ENCODE measurements at places on chromosomes 1 and 21.

DNA sequence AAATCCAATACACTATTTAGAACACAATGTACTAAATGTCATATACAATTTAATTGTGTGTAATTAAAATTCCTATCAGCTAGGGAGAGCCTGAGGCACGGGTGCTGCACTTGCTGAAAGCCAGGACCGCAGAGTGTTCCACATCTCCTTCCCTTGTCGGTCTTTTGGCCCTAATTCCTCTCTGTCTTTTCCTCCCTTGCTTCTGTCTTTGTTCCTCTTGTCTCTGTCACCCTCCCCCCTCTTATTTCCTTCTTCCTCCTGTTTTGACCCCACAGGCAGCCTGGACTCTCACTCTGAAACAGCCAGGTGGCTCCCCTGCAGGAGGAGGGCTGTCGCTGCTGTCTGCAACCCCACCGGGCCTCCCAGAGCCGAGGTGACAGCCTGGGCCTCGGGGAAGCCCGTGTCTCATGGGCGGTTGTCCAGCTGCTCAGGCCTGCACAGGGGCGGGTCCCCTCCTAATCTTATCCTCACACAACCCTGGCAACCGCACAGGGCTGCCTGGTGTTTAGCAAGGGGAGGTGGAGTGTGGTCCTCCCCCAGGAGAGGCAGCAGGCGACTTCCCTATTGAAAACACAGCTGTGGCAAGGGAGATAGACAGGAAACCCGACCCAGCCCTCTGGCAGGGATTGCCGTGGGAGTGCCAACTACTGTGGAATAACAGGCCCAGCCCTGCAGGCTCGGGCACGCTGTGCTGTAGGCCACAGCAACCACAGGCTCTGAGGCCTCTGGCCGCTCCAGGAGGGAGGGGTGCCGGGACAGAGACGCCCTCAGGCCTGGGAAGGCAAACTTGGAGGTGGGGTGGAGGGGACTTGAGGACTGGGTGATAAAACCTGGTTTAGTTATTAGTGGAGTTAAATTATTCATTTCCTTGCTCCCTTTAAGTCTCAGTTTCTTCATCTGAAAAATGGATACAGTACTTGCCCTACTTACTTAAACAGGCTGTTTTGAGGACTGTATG is 68.8 kb upstream of the WDR26 start:
- no peak for DNase-seq

GRCh38 chr1:67465375-67465774 is 35.2 kb upstream of the SERBP1 start:
- DNase-seq = no peak

GRCh38 chr1:115544131-115544530 is 97.6 kb upstream of the VANGL1 start:
- DNase-seq = no peak

DNA sequence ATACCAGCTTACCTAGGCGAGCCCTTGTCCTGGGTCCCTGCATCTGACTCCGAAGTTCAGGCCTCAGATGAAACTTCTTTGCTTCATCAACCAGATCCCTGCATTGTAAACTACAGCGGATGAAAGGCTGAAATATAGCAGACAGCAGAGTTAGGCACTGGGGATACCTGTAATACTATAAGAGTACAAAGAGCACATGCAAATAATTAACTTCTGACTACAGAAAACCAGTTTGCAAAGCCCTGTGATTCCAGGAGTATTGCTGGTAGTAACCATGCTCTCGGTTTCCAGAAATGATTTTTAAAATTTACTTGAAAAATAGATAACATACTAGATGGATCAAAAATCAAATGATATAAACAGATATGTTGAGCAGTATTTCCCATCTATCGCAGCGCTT is 18.0 kb downstream of the KLHL12 start:
- DNase-seq = no peak

- no peak for DNase-seq
These were observed 18.0 kb downstream of the KIAA0319L start for GRCh38 chr1:35539073-35539823.

GRCh38 chr1:171742577-171742922 is 685 bp upstream of the VAMP4 start:
- DNase-seq = peak; percentile 7

GRCh38 chr21:43194303-43195120 is 25.7 kb downstream of the CRYAA start:
- no peak for DNase-seq

DNA sequence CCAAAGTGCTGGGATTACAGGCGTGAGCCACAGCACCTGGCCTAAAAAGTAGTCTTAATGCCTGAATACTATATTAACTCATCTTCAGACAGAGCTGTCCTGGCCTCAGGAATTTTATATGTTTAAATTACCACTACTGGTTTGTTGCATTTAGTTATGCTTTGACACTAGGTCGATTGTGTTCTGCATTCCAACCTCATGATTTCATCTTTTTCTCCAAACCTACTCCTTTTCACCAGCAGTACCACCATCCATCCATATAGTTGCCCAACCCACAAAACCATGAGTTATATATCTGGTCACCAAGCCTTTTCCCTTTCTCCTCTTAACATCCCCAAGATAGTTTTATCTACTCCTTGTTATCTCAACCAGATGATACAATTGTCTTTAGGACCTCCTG is 22.6 kb downstream of the FMO5 start:
- DNase-seq = no peak

GRCh38 chr1:115258302-115258866 is 79.7 kb downstream of the NGF start:
- DNase-seq = no peak

DNA sequence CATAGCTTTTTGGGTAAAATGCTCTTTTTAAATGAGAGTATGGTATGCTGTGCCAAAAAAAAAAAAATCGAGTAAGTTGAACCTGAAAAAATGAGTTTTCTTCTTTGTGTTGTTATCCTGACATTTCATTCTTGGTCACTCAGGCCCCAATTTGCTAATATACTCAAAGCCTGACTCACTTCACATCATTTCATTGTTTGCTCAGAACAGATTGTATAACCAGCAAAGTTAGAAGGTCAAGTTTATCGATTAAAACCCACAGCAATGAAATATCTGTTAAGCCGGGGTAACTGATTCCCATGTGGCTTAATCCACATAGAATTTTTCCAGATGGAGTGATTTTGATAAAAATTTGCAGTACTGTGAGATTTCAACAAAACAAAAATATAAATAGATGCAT is 363.7 kb downstream of the NEGR1 start:
- DNase-seq = no peak

GRCh38 chr1:68162761-68163160 is 69.6 kb downstream of the WLS start:
- DNase-seq = no peak

GRCh38 chr1:175755516-175756070 is 12.2 kb upstream of the TNR start:
- DNase-seq = no peak

- no peak for DNase-seq
These were observed 17.5 kb downstream of the COL6A1 start for GRCh38 chr21:45998871-45999580.

- no peak for DNase-seq
These were observed 309.0 kb downstream of the PTGER3 start for GRCh38 chr1:70738624-70739023.

- no peak for DNase-seq
These were observed 68.0 kb downstream of the FAAP20 start for GRCh38 chr1:2126331-2127186.

GRCh38 chr1:230189341-230189740 is 122.3 kb downstream of the GALNT2 start:
- DNase-seq = no peak

- DNase-seq = no peak
These were observed 29.8 kb upstream of the LRRC38 start for GRCh38 chr1:13543451-13544220.

DNA sequence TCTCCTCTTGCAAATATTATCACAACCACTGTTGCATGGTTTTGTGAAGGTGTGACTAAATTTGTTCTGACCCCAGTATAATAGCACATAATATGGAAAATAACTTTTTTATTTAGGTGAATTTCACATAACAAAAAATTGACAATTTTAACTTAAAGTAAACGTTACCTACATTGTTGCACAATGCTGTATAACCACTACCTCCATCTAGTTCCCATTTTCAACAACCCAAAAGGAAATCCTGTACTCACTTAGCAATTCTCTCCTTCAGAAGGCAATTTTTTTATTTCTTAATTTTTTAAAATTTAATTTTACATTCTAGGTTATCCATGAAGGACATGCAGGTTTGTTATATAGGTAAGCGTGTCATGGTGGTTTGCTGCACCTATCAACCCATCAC is 95.2 kb downstream of the KCNJ6 start:
- no peak for DNase-seq

- DNase-seq = no peak
These were observed 17.6 kb downstream of the TRAF5 start for GRCh38 chr1:211344152-211344618.

DNA sequence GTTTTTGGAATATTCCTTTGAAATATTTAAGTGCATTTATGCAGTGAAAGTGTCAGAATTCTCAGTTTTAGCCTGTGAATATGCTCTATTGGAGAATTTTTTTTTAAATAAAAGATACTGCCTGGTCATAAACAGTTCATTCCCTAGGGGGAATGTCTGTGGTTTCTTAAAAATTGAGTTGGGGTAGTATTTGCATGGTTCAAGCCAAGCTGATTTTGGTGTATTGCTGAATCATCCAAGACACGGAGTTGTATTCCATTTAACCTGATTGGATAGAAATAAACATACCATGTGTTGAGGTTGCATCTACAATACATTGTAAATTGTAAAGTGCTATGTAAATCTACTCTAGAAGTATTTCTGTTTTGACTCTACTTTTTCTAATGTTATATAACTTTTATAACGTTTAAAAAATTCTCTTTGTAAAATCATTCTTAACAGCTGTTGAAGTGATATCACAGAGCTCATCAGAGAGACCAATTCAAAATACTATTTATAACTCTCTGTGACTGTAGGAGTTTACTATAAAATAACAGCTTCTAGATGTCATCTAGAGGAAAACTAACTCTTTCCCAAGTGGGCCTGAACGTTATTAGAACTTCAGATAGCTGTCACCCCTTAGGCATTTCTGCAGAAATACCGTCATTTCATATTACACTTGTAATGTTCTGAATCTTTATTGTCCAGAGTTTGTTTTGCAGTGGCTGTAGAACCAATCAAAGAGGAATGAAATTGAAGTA is 199.1 kb downstream of the USP25 start:
- no peak for DNase-seq

DNA sequence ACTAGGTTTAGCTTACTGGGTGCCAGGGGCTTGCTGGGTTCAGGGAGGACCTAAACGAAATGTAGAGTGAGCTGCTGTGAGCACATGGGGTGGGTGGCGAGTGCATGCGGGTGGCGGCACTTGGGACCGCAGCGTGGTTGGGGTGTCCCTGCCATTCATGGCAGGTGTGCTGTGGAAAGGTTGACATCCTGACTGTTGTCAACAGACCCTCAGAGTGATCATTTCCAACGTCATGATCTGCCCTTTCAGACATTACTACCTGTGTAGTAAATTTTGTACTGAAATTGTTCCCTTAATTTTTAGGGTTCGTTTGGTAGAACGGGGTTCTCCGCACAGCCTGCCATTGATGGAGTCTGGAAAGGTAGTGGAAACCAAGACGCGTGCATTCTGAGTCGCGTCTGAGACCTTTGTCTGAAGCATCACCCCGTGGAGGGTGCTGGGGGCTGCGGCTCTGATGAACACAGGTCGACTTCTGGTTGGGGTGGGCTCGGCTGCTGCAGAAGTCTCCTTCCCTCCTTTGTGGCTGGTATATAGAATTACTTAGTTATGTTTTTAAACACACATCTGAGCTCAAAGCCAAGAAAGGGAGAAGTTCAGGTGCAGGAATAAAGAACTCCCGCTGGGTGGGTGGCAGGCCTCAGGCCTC is 43.3 kb downstream of the S100B start:
- no peak for DNase-seq

- DNase-seq = no peak
These were observed 169.1 kb upstream of the EDN2 start for GRCh38 chr1:41653574-41653973.

GRCh38 chr1:154794608-154795007 is 75.5 kb downstream of the KCNN3 start:
- no peak for DNase-seq

DNA sequence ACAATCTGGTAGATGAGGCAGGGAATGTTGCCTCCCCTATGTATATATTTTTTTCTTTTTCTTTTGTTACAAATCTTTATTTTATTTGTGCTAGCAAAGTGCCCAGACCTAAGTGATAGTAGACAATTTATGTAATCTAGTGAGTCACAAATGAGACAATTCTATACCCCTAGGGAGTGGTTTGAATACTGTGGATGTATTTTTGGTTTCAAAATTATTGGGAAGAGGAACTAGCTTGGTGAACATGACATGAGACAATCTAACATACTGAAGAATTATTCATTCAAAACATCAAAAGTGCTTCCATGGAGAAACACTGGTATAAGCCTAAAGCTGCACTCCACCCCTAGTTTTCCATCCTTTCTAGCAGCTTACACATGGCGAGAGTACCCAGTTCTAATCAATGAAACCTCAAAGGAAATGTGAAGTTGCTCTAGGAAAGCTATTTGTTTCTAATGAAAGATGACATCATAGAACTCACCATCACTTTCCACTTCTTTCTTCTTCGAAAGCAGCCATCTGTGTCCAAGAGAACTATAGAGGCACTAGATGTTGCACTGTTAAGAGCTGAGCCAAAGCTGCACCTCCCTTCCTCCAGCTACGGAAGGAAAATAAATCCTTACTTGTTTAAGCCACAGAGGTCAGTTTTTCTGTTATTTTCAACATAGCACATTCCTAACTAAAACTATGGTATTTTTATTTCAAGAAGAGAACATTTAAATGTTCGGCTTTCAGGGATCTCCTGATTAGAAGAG is 764.6 kb downstream of the LTN1 start:
- no peak for DNase-seq

GRCh38 chr1:96465441-96465840 is 256.1 kb upstream of the PTBP2 start:
- DNase-seq = no peak

DNA sequence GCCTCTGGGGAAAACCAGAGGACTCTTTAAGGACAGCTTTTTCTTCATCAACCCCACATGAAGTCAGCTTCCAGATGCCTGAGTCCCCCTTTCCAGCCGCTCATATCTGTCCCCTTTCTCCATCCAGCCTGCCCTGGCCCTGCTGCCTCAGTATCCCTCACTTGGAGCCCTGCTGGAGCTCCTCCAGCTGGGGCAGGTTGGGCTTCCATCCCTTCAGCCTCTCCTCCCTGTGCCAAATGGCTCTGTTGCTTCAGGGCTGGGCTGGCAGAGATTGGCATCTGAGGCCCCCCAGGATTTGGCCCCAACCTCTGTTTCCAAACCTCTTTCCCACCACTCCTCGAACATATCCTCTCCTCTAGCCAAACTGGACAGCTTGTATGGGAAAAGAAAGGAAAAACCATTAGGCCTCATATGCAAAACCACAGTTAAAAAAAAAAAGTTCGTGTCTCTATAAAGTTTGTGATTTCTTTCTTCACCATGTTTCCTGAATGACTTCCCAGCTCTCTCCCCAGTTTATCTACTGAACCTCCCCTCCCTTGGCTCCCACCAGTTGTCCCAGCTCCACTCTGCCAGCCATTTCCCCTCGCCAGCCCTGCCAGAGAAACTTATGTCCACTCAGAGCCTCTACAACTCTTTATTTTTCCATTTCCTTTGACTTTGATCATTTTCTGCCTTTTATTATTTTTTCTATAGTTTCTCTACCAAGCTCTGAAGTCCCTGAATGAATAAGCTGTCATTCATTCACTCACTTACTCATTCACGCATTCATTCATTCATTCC is 217.9 kb downstream of the FOXD2 start:
- DNase-seq = no peak

GRCh38 chr1:39943471-39944290 is 11.3 kb upstream of the MFSD2A start:
- DNase-seq = no peak

- DNase-seq = no peak
These were observed 25.2 kb upstream of the PCBP3 start for GRCh38 chr21:45618287-45618686.

All from stimulated activated CD4-positive, alpha-beta T cell treated with anti-CD3 and anti-CD28 coated beads, TNF-alpha, amount 100 ng/mL, for 4 hours (primary cell).